CD4-positive, alpha-beta T cell treated with Interleukin-15 for 1 hour (primary cell): ENCODE measurements at places on chromosomes 4 and X.

DNA sequence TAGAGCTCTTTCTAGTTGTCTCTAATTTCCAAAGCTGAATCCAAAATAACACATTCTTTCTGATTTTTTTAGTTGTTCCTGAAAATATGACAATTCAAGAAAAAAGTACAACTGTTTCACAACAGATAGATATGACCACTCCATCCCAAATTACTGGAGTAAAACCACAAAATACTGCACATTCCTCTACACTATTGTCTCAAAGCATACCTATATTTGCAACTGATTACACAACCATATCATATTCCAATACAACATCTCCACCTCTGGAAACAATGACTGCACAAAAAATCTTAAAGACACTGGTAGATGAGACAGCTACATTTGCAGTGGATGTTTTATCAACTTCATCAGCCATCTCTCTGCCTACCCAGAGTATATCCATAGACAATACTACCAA, 43.6 kb downstream of the ADGRG4 start:
- DNase-seq, result no peak

- DNase-seq, result peak; percentile 78
Observed at GRCh38 chr4:42627885-42628646, 28.8 kb downstream of the ATP8A1 start.

DNA sequence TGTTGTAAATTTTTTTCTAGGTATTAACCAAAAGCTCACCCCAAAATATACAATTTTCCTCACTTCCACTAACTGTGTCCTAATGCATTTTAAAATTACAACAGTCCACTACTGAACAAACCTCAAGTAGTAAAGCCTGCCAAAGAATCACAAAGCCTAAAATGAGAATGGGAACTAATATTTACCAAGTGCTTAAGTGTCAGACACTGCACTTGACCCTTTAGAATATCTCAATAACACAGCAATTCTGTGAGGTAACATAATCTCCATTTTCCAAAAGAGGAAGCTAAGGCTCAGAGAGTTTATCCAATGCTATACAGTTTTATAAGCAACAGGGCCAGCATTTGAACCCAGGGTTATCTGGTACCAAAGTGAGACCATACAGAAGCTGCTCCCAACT, 4.9 kb downstream of the SLC9A7 start:
- no peak for DNase-seq

GRCh38 chr4:89563431-89563830, 255.8 kb upstream of the GPRIN3 start:
- DNase-seq, result no peak

- no peak for DNase-seq
Observed at GRCh38 chr4:107692202-107692601, 27.8 kb downstream of the PAPSS1 start.

DNA sequence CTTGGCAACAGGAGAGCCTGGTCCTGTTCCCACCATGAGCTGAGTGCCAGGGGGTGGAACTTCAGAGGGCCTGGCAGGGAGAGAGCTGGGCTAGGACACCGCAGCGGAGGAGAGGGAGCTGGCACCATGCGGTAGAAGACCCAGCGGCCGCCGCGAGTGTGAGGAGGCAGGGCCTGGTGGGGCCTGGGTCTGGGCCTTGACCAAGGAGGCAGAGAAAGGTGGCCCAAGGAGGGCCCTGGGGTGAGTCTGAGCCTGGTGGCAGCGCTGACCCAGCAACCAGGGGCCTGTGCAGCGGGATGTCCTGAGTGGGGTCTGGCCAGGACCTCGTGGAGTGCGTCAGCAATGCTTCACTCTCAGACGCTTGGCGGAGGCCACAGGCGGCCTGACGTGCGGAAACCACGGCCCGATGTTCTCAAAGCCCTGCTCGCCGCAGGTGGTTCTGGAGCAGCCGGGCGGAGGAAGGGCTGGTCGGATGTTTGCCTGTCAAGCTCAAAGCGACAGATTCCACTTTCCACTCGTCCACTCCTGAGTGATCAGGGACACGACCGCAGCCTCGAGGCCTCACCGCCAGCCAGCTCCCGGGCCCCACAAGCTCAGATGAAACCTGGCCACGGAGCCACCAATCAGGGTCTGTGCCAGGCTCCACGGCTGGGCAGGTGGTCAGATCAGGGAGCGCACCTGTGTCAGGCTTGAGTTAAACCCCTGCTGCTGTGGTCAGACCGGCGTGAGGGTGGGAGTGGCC, 20.8 kb downstream of the ATP5ME start:
- no peak for DNase-seq

DNA sequence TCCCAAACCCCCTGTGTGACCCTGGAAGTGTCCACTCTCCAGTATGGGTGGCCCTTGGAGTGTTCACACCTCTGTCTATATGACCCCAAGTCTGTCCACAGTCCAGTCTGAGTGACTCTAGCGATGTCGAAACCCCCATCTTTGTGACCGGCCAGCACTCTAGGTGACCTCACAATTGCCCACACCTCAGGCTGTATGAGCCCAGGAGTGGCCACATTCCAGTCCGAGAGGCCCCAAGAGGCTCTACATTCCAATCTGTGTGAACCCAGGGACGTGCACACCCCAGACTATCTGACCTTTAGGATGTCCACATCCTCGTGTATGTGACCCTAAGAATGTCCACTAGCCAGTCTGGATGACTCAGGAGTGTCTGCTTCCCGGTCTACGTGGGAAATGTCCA, 7.3 kb upstream of the GLOD5 start:
- no peak for DNase-seq

- no peak for DNase-seq
Observed at GRCh38 chrX:132831336-132831973, 127.0 kb downstream of the HS6ST2 start.

DNA sequence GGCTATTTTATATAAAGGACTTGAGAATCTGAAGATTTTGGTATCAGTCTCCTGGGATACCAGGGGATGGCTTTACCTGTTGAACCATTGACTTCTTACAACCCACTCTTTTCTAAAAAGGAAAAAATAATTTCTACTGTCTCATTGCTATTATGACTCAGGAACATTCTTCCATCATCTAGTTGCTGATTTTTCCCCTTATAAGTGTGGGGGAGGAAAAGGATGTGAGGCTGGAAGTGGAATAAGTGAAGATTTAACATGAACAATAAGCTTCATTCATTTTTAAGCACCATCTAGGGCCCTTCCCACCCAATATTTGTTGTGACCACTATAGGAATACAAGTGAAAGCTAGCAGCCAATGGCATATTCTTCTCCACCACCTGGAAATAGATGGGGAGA, 10.6 kb upstream of the MND1 start:
- no peak for DNase-seq

DNA sequence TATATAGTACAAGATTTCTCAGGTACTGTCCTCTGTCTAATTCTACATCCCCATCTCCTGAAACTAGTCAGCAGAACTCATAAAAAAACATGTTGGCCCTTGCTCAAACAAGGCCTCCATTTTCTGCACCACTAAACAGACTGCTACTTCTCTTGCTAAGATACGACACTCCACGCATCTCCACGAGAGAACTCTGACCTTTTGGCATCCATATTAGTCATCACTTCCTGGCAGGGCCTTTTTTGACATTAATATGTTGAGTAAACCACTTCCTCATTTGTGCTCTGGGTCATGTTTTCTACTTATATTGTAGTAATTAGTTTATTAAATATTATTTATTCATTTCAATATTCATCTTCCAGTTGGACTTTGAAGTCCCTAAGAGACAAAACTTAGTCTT, 65.6 kb downstream of the DCAF8L1 start:
- no peak for DNase-seq
